NCI-H748 treated with DMSO at 0.1 percent for 48 hours (cell line): ENCODE measurements at places on chromosomes 12 and 14.

- no peak for DNase-seq
Observed at GRCh38 chr12:115597157-115597712, 680.3 kb downstream of the MED13L start.

GRCh38 chr12:123992118-123992825 is 19.3 kb downstream of the ZNF664 start:
- DNase-seq: no peak

GRCh38 chr12:62703011-62703380 is 232.0 kb downstream of the PPM1H start:
- DNase-seq: no peak

- DNase-seq: no peak
Observed at GRCh38 chr14:55309761-55310365, 38.6 kb downstream of the FBXO34 start.

GRCh38 chr12:10395390-10395998 is 5.7 kb upstream of the KLRK1 start:
- DNase-seq: peak; percentile 8

DNA sequence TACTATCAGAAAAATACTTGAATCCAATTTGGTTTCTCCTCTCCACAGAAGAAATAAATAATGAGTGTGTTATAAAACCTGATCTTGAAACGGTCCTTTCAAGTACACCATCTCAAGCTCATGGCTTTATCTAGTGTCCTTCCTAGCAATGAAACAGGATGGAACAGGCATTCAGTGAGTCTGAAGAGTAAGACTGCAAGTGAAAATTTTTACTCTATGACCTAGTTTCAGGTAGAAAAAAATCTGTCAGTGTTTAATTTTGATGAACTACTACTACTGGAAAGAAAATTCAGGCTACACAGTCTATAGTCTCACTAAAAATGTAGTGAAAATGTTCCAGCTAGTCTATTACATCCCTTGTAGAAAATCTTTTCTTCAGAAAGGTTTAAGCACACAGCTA is 7.7 kb downstream of the CBX5 start:
- DNase-seq: no peak

GRCh38 chr14:36820901-36821300 is 159.2 kb downstream of the PAX9 start:
- DNase-seq: peak; percentile 77

- no peak for DNase-seq
Observed at GRCh38 chr12:47033081-47033480, 46.3 kb upstream of the PCED1B start.

- peak; percentile 60 for DNase-seq
Observed at GRCh38 chr12:47741340-47741703, 16.0 kb upstream of the ENDOU start.

DNA sequence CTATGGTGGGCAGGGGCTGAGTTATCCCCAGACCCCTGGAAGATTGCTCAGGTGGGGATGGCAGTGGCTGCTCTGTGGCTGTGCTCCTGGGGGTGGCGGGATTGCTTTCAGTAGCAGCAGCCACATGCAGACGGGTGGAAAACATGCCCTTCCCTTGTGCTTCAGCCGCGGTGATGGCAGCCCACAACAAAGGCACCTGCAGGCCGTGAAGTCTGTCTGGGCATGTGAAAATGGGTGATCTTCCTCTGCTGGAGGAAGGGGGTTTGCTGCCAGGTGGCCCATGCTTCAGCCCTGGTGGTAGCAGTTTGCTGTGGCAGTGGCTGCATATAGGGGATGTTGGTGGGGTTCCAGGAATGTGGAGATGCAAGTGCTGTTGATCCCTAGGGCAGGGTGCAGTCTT is 326.2 kb upstream of the RGS6 start:
- no peak for DNase-seq

GRCh38 chr14:46404865-46405811 is 246.4 kb downstream of the RPL10L start:
- no peak for DNase-seq

- DNase-seq: no peak
Observed at GRCh38 chr12:24668563-24668962, 280.3 kb downstream of the BCAT1 start.

GRCh38 chr14:81435391-81436295 is 35.5 kb upstream of the STON2 start:
- DNase-seq: peak; percentile 78

- no peak for DNase-seq
Observed at GRCh38 chr14:102805941-102806340, 28.7 kb downstream of the TRAF3 start.

DNA sequence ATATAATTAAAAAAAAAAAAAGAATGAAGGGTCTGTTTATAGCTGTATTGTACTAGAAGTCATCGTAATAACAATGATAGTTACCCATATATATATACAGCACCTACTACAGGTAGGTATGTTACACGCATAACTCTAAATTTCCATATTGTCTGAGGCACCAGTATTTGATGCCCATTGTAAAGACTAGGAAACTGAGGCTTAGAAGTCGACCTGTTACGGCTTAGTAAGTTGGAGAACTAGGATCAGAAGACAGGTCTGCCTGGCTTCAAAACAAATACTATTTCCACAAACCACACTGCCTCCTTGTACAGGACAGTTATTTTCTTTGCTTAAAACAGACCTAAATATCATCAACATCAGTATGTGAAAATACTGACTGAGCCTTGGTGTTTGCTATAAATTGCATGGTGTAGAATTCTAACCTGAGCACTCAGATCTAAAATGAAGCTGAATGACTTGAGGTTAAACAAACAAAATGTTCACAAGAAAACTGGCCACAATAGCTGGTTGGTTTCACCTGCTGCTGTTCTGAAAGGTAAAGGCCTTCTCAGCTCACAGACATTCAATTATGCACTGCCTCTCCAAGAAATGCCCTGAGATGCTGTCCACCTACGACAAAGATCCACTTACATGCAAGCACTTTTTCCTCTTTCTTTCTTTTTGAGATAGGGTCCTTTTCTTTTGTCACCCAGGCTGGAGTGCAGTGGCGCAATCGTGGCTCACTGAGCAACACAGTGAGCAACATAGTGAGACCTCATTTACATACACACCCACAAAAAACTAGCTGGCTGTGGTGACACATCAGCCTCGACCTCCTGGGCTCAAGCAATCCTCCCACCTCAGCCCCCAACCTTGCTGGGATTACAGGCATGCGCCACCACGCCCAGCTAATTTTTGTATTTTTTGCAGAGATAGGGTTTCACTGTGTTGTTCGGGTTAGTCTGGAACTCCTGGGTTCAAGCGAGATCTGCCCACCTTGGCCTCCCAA is 35.7 kb downstream of the SSH1 start:
- no peak for DNase-seq

DNA sequence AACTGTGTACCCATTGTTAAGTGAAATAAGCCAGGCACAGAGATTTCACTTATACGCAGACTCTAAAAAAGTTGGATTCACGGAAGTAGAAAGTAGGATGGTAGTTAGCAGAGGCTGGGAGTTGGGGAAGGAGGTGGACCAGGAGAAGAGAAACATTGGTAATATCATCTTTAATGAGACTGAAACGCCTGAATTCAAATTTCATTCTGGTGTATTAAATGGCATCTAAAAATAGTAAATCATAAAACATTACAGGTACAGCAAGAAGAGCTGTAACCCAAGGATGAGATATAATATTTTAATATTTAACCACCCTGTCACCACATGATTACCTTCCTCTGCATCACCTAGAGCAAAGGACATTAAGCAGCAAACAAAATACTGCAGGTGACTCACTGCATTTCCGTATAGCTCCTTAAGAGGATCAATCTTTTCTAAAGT is 99.4 kb downstream of the EPS8 start:
- DNase-seq: no peak

DNA sequence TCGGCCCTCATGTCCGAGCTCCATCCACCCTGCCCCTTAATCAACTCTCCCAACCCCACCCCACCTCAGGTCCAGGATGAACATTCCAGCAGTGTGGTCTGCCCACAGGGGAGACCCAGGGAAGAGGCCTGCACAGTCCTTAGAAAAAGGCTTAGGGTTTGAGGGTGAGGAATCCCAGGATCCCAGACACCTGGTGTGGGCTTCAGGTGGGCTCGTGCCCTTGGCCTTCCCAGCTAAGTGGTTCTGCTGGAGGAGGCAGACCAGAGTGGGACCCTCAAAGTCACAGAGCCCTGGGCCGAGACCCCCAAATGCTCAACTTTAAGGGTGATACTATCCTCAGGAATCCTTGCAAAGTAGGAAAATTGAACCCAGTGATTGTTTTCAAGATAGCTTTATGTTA is 25.4 kb upstream of the PPP2R5C start:
- DNase-seq: no peak

- no peak for DNase-seq
Observed at GRCh38 chr14:51202914-51203665, 37.0 kb upstream of the TMX1 start.

GRCh38 chr12:130487636-130488357 is 150.1 kb downstream of the PIWIL1 start:
- DNase-seq: no peak

DNA sequence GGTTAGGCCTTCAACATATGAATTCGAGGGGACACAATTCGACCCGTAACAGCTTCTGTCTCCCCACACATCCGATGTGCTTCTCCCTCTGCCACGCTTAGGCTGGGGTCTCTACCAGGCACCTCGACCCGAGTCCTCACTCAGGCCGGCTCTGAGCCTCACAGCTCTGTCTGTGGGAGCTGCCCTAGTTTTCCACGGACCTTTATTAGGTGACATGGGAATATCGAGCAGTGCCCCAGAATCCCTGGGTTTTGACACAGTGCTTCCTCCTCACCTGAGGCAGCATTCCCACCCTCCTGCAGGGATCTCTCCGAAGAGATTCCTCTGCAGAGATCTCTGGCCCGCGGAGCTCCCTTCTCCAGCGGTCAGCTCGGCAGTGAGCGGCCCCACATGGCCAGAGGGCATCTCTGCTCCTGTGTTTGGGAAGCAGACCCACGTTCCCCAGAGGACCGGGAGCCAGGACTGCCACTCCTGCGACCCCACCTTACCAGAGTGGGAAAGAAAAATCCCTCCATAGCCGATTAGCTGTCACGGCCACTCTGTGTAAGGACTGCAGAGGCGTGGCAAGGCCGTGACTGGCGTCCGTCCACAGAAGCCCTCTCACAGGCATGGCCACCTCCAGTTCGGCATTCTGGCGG is 21.2 kb downstream of the ZBTB42 start:
- DNase-seq: no peak

- no peak for DNase-seq
Observed at GRCh38 chr14:105178069-105178867, 2.8 kb downstream of the NUDT14 start.

DNA sequence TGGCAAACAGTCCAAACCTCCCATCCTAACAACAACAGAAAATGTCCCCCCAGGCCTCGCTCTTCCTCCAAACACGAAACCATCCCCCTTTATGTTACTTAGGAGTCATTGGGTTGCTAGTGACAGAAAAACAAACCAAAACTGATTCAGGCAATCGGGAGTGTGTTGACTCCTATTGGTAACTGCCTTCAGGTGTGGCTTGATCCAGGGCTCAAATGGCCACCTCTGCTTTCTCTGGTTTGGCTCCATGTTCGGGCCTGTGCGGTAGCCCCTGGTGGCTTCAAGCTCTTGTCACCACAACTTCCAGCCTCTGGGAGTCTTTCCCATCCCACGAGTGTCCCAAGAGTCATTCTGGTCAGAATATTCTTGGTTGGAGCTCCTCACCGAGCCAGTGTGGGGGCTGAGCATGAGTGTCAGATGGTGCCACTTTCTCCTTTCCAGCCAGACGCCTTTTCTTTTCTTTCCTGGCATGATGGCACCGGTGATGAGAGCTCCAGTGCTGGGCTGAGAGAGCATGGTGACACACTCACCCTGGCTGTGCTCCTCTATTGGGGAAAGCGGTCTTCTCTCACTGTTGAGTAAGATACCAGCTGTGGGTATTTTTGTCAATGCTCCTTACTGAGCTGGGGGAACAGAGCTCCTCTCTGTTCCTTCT is 38.6 kb downstream of the NOC4L start:
- no peak for DNase-seq

GRCh38 chr12:26100666-26101349 is 24.0 kb downstream of the BHLHE41 start:
- DNase-seq: no peak
